Activated CD4-positive, alpha-beta T cell treated with anti-CD3 and anti-CD28 coated beads for 24 hours (primary cell): ENCODE measurements at places on chromosomes 2 and 18.

DNA sequence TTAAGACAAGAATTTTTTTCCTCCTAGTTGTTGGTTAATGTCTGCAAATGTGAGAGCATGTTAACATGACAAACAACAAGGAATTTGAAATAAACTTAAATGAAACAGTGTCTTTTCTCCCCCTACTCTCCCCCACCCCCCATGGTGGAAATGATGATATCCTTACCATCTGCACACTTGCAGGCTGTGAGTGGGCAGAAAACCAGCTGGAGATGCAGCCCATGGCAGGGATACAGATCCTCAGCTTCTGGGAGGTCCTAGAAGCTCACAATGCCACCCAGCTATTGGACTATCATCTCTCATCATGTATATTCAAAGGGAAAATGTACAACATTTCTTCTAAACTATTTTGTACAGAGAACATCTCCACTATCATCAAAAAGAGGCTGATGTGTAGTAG lies 196.8 kb downstream of the SLC8A1 start:
- DNase-seq: no peak

GRCh38 chr2:100744589-100744988 lies 75.3 kb upstream of the NPAS2 start:
- no peak for DNase-seq

DNA sequence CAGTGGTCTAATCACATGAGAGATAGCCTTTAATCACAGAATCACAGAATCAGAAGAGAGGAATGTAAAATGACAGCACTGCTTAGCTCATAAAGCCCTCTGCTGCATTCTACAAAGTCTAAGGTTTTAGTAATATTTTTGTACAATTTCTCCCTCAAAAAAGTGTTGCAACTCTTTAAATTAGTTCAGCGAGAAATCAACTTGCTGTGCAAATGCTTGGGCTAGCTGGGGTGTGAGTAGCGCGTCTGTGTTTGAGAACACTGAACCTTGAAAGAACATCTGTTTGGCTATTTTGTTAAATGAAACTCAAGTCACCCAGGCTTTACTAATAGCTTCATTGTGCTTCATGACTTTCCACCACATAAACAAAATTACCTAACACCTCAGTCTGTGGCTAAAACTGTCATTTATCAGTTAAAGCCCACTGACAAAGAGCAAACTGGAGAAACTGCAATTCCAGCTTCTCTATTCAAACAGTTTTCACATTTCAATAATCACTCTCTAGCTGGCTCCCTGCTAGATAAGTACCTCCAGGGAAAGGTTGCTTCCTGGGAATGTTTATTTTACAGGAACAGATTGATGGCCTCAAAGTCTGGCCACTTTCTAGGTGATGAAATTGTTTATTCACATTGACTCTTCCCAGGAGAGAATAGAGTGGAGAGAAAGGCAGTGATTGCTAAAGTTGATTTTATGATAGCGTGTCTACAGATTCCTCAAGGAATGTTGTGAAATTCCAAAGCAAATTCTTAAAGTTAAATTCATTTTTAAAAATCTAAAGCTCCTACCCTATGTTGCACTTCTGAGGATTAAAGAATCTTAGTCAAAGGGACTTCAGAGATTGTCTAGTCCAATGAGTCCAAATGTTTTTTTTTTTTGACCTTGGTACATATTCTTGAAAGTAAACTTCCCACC lies 36.0 kb upstream of the STAT1 start:
- no peak for DNase-seq

GRCh38 chr2:165268754-165269153 lies 29.5 kb downstream of the SCN2A start:
- DNase-seq: no peak

- no peak for DNase-seq
Measured at GRCh38 chr2:227404585-227405271, 17.0 kb upstream of the SCYGR1 start.

GRCh38 chr18:26519114-26519513 lies 29.2 kb downstream of the KCTD1 start:
- DNase-seq: no peak

GRCh38 chr2:79788952-79789651 lies 276.3 kb downstream of the CTNNA2 start:
- DNase-seq: no peak

GRCh38 chr2:238415036-238415764 lies 11.5 kb upstream of the ASB1 start:
- no peak for DNase-seq

GRCh38 chr2:239129147-239129920 lies 271.5 kb downstream of the HDAC4 start:
- DNase-seq: no peak

GRCh38 chr2:113240915-113241911 lies 37.5 kb downstream of the PAX8 start:
- peak; percentile 44 for DNase-seq

DNA sequence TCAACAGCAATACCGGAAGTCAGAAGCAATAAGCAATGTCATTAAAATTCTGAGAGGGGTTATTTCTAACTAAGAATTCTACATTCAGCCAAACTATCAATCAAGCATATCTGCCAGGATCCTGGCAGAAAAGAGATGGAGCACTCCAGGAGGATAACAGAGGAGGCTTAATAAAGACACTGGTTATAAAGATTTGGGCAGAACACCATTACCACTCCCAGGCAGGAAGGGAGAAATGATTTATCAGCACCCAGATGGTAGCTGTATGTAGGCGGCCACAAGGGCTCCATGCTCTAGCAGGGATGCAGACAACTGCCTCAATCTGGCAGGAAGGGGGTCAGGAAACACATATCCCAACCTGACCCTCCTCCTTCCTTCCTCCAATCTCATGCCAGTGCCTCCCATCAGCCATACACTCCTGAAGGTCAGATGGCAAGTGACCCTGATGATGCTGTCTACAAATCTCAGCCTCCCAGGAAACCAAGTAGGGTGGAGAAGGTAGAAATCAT lies 20.5 kb upstream of the TNFAIP6 start:
- DNase-seq: no peak

DNA sequence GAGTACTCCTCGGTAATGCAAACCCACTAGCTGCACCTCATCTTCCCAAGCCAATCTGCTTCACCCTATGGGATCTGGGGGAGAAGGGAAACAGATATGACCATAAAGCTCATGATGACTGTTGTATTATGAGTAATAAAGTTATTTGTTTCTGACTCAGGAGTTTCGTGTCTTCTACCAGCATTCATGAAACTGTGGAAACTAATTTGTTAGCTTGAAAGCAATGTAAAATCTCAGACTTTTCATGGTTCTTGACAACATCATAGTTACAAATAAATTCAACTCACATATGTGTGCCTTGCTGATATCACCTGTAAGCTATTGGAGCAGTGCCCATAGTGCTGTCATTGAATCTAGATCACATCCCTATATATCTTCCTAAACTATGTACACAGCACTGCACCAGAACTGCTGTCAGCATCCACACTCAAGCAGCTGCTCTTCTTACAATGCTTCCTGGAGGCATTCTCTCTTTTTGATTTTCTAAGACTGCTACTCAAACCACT lies 135.6 kb upstream of the KYNU start:
- DNase-seq: no peak

DNA sequence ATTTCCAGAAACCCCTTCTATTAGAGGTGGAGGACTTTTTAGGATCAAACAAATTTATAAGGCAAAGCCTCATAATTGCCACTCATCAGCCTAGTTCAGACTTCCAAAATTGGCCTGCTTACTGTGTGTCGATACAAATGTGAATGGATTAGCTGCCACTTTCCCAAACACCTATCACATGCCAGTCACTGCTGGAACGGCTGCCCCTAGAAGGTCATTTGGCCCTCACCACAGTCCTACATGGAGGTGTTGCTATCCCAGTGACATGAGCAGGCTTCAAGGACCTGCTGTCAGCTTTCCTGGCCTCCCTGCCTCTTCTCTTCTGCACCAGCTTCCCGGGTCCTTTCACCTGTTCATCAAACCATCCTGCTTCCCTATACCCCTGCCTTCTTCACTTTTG lies 279.2 kb upstream of the SKOR2 start:
- DNase-seq: no peak

GRCh38 chr2:234919711-234920110 lies 32.1 kb upstream of the SH3BP4 start:
- DNase-seq: no peak

- DNase-seq: no peak
Measured at GRCh38 chr18:68843473-68844089, 45.7 kb downstream of the CCDC102B start.

DNA sequence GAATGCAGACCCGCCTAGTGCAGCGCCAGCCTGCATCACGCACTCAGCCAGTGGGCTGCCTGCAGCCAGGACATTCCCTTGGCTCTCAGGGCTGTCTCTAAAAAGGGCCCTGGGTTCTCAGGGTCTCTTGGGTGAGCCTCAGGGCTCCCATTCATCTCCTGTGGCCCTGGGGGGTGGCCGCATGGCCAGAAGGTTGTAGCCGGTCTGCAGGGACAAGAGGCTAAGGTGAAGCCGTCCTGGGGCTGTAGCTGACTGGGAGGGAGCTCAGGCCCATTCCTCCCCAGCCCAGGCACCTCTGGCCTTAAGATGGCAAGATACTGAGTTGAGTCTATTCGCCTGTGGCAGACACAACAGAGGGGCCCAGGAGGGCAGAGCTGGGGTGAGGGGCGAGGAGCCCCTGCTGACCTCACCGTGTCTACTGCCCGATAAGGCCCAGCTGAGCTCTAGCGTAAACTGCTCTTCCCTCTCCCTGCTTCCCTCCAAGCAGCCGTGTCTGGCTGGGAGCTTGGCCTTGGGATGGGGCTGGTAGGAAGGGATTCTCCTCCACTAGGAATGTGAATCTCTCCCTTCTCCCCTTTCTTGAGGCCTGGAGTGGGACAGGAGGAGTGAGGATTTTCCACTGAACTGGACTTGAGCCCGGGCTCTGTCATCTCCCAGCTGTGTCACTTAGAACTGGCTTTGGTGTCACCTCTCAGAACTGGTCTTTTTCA lies 37.9 kb downstream of the INHBB start:
- DNase-seq: no peak
